IgD-negative memory B cell (primary cell): ENCODE measurements at places on chromosomes 6 and 20. TPM values are rescaled to one million over a fixed set of nuclear protein-coding genes. Genes with fewer than 3 reads are reported as not detected.

ULBP2 gene
- polyA plus RNA-seq = 0.33 TPM

OTOR gene
- not detected for polyA plus RNA-seq

KIF6 gene
- not detected for polyA plus RNA-seq

SNRPB gene
- polyA plus RNA-seq = 334 TPM

OOEP gene
- polyA plus RNA-seq = 0.79 TPM

HLA-DPA1 gene
- 2,568 TPM for polyA plus RNA-seq

PCED1A gene
- 18.2 TPM for polyA plus RNA-seq

ARMC2 gene
- 3.2 TPM for polyA plus RNA-seq

CFB gene
- not detected for polyA plus RNA-seq

STMND1 gene
- polyA plus RNA-seq = not detected

GABRR1 gene
- polyA plus RNA-seq = not detected

SLCO4A1 gene
- 3.4 TPM for polyA plus RNA-seq

DDO gene
- polyA plus RNA-seq = not detected

PRND gene
- polyA plus RNA-seq = 0.06 TPM

TBX18 gene
- not detected for polyA plus RNA-seq

CST5 gene
- not detected for polyA plus RNA-seq

AKIRIN2 gene
- 84.6 TPM for polyA plus RNA-seq

PHACTR3 gene
- not detected for polyA plus RNA-seq

TMEM74B gene
- polyA plus RNA-seq = 0.80 TPM

PTK7 gene
- polyA plus RNA-seq = not detected

LRRC73 gene
- not detected for polyA plus RNA-seq

SERPINB1 gene
- 85.6 TPM for polyA plus RNA-seq

MYL9 gene
- 2.9 TPM for polyA plus RNA-seq

HEY2 gene
- 0.30 TPM for polyA plus RNA-seq

FBXO30 gene
- 0.73 TPM for polyA plus RNA-seq
